Germinal center (tissue), 1 donor: ENCODE measurements at places on chromosomes 13 and 19.

- no peak for DNase-seq
Measured at GRCh38 chr19:10007371-10008183, 2.7 kb downstream of the COL5A3 start.

DNA sequence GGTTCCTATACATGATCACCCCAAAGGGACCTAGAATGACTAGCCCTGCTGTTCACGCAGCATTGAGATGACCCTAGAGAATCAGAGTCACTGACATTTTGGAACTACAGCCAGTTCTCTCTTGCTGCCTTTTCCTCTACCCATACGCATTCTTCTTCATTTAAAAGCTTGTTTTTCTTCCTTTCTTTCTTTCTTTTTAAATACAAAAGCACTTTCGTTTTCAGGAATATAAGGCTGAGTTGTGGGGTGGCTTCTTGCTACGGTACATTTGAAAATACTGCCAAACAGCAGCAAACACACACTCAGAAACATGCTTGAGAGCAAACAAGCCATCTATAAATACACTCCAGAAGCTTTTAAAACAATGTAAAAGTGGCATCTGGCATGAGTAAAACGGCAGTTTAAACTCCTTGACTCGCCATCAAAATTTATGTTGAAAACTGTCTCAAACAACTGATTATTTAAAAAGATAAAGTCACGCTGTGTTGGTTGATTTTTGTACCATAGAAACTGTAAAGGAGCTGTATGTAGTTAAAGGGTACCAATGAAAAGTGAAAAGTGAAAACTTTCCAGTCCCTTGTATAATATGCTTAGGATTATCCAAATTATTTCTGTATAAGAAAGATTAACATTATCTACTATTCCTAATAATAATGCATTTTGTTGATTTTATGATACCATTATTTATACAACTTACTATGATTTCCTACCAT lies 95.6 kb downstream of the PCDH9 start:
- no peak for DNase-seq

DNA sequence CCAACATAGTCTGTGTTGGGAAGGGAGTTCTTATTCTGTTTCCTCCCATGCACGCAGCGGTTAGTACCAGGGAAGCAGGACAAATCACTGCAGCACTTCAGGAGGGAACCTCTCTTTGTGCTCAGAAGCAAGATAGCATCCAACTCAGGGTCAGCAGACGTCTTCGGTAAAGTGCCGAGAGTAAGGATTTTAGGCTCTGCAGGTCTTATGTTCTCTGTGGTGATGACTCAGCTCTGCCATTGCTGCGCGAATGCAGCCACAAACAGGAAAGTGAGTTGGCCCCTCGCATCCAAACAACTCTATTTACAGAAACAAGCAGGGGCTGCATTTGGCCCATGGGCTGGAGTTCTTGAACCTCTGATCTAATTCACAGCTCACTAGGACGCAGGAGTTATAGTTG lies 122.1 kb upstream of the SPATA13 start:
- DNase-seq = no peak

GRCh38 chr13:76250211-76250610 lies 614.1 kb downstream of the LMO7 start:
- no peak for DNase-seq

DNA sequence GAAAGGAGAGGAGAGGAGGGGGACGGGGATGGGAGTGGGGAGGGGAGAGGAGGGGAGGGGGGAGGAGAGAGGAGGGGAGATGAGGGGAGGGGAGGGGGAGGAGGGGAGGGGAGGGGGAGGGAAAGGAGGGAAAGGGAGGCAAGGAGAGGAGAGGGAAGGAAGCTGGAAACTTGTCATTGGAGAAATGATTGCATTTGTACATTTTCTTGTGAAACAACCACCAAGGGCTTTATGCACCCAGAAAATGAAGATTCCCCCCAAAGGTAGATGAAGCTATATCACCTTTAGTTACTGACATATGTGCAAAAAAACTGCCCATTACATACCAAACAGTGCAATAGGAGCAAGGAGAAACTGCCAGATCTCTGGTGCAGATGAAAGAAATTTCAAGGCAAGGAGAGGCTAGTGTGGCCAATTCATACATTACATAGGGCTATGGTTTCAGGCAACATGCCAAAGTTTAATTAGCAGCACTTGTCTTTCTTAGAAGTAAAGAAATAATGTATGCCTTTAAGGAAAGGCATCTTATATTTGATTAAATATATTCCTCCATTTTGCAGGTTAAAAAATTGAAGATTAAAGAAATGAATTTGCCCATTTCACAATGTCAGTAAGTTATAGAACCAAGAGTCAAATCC lies 49.5 kb upstream of the STK24 start:
- DNase-seq = no peak

DNA sequence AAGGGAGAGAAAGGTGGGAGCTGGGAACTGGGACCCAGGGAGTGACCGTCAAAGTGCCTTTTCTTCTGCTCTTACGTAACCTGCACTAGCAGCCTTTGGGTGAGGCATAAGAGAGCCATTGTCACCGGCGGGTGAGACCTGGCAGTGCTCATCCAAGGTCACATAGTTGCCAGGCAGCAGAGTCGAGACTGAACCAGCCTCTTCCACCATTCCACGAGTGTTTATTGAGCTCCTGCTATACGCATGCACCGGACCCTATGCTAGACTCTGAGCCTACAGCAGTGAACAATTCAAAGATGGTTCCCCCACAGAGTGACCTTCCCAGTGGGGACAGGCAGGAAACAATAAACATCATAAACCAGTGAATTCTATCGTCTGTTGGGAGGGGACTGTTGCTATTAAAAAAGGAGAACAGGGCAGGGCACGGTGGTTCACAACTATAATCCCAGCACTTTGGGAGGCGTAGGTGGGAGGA lies 18.6 kb upstream of the STRN4 start:
- no peak for DNase-seq

GRCh38 chr19:57708641-57709361 lies at the start of gene ZNF154:
TSS of gene ZNF154 (minus strand) at chr19:57709204. CDS start at chr19:57708971, 233 bp downstream.
- DNase-seq = peak; percentile 87

DNA sequence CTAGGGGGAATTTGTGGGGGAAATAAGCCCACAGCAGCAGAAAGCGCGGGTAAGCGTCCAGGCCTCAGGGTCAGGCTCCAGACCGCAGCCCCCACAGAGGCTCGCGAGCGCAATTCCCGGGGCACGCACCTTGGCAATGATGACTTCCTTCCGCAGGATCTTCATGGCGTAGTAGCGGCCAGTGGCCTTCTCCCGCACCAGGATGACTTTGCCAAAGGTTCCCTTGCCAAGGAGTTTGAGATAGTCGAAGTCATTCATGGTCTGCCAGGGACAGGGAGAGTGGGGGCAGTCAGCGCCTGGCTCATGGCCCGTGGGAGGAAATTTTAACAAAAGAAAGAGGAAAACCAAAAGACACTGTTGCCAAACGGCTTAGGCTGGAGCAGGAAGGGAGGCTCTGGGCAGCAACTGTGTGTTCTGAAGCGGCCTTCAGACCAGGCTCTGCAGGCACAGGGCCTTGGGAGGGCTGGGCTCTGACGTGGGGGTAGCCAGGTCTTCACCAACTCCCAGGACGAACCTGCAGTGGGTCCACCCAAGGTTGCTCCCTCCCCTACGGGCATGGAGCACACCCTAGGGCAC lies 15.4 kb upstream of the CCNP start:
- DNase-seq = no peak

- peak; percentile 75 for DNase-seq
Measured at GRCh38 chr19:40614622-40615411, 13.6 kb downstream of the LTBP4 start.

DNA sequence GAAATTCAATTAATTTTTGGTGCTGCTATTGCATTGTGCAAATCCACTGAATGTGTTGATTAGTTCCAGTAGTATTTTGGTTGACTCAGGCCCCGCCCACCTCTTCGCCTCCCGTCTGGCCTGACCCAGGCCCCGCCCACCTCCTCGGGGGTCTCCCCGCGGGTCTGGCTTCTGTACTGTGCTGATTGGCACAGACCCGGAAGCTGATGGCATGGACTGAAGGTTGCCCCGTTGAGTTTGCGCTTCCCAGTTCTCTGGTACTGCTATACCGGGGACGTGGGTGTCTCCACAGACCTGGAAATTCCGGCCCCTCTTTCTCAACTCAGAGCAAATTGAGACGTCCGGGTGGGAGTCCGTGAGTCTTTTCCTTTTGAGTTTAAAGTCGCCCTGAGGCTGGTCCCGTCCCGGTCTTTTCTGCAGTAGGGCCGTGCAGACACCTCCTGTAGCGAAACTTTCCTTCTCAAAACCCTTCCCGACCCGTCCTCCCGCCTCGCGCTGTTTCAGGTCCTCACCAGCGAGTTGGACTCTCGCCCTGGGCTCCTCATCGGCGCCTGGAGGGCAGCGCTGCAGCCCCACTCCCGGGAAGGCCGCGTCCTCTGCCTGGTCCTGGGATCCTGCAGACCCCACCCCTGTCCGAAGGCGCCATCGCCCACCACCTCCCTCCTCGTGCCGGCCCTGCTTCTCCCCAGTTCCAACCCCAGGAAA lies 14.8 kb downstream of the ZNF701 start:
- no peak for DNase-seq

DNA sequence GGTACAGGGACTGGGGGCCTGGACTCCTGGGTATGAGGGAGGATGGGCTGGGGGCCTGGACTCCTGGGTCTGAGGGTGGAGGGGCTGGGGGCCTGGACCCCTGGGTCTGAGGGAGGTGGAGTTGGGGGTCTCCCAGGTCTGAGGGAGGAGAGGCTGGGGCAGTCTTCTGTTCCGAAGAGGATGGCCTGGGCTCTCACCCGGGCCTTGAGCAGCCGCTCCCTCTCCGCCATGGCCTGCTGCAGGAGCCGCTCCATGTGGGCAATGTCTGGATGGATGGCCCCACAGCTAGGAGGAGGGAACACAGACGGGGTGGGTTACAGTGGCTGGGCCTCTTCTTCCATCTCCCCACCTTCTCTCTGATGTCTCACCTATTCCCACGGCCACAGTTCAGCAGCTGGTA lies 18.1 kb downstream of the PHLDB3 start:
- DNase-seq = no peak

GRCh38 chr13:45615501-45616101 lies at the start of gene ERICH6B:
TSS of gene ERICH6B (minus strand) at chr13:45615739. CDS start at chr13:45597005, 18,734 bp downstream.
- no peak for DNase-seq

GRCh38 chr19:2722541-2723344 lies 1.6 kb upstream of the DIRAS1 start:
- no peak for DNase-seq

DNA sequence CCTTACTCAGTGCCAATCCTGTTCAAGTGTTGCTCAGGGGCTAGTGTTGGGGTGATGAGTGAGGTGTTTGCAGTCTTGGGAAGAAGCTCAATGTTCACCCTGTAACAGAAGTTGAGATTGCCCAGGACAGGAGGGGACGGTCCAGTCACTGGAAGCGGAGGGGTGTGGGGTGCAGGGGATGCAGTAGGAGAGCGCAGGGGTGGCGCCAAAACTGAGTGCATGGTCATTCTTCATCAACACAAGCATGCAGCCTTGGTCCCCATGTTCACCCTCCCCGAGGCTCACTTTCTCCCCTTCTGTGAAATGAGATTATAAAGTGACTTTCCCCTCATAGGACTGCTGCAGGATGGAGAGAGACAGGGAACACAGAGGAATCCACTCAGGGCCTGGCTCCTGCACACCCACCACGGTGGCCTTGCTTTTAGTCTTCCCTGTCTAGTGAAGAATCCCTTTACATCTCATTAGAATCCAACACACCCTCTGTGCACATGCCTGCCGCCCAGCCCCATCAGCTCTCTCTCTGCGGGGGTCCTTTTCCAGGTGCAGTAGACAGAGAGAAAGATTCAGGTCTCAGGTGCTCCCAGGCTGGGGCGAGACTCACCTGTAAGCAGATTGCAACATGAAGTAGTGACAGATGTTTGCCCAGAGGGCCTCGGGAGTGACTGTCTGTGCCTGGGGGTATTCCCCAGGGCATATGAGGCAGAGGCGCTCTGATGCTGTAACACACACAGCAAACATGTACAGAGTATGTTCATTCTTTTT lies 93.2 kb downstream of the TSHZ3 start:
- DNase-seq = no peak

DNA sequence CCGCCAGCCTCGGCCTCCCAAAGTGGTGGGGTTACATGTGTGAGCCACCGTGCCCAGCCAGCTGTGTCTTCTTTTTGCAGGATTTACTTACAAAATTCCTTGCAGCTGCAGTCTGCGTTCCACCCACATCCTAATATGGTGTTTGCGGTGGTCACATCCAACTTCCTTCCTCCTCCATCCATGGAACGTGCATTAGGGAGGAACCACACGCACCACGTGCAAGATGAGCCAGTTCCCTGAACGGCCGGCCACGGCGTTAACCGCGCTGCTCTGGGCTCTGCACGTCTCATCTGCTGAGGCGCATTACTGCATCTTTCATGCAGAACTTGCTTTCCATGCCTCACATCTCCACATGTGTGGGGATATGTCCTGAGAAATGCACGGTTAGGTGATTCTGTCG lies 13.0 kb upstream of the SIGLEC11 start:
- no peak for DNase-seq

DNA sequence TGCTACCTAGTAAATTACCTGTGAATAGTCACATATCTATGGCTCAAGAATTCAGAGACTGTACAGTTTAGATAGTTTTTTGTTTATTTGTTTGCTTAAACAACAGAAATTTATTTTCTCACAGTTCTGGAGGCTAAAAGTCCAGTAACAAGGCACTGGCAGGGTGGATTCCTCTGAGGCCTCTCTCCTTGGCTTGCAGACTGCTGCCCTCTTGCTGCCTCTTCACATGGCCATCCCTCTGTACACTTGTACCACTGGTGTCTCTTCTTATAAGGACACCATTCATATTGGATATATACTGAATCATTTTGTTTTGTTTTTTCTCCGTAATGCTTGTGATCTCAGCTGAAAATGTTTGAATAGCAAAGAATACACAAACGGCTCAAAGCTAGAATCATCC lies 56.4 kb upstream of the MIR17HG start:
- DNase-seq = no peak

GRCh38 chr19:47093841-47094240 lies 19.7 kb downstream of the ZC3H4 start:
- DNase-seq = no peak

- DNase-seq = no peak
Measured at GRCh38 chr13:60335531-60335930, 61.5 kb upstream of the TDRD3 start.

DNA sequence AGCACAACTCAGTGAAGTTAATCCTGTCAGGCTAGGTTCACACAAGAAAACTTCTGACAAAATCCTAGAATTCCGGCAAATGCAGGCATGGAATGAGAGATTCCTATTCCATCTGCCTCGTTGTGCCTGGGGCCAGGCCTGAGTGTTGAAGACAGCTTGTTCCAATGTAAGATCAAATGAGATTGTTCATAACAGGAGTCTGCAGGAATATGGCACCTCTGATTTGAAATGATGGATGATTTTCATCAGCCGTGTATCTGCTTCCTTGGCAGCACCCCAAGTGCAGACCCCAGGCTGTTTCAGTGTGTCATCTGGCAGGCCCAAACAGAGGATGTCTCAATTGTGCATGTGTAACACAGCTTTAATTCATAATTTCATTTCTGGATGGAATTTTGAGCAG lies 35.3 kb upstream of the SACS start:
- no peak for DNase-seq
